Stimulated activated CD8-positive, alpha-beta memory T cell treated with anti-CD3 and anti-CD28 coated beads, Interleukin-7, amount 100 ng/mL, for 24 hours (primary cell): ENCODE measurements at places on chromosomes 5 and 9.

GRCh38 chr5:154288145-154288544, 97.6 kb downstream of the GALNT10 start:
- no peak for DNase-seq

GRCh38 chr5:37056762-37057161, 180.2 kb downstream of the NIPBL start:
- DNase-seq = no peak

DNA sequence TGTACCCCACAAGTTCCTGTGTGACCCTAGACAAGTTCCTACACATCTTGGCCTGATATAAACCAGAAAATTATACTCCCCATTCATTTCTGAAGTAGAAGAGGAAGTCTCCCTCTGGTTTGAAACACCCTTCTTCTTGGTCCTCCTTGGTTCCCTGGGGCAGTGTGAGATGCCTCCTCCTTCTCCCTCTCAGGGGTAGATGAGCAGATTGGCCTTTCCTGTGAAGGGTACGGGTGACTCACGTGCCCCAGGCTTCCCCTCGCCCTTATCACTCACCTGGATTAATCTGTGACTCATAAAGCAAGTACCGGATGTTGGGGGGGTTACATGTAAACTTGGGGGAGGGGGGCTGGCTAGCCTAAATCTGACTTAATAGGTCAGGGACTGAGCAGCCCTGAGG, 11.1 kb upstream of the AQP3 start:
- no peak for DNase-seq

DNA sequence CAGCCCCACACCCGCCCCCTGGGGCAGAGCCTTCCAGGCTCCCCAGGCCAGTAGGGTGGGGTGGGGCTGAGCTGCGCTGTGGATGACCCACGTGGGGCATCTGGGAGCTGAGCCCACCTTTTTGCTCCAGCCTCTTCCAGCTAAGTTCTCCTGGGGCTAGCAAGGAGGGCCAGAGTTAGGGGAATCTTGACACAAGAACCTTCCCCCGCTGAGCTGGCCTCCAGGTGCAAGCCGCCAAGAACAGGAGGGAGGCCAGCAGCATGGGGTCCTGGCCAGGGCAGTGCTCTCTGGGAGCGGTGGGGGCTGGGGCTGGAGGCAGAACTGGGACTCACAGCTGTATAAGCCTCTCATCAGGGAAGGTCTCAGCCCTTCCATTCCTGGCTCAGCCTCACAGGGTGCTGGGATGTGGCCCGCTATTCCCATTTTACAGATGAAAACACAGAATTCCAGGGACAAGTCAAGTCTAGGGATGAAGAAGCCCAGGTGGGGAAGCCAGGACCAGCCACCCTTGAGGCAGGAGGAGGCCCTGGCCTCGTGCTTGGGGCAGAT, 21.5 kb downstream of the SARDH start:
- no peak for DNase-seq

- peak; percentile 24 for DNase-seq
These were observed 5.0 kb downstream of the EBF1 start for GRCh38 chr5:159094745-159095144.

GRCh38 chr5:171307789-171308452, 1.1 kb upstream of the TLX3 start:
- DNase-seq = no peak

GRCh38 chr9:13674926-13675637, 395.6 kb upstream of the MPDZ start:
- DNase-seq = no peak

GRCh38 chr5:172820046-172820767, 13.8 kb upstream of the ERGIC1 start:
- DNase-seq = no peak

DNA sequence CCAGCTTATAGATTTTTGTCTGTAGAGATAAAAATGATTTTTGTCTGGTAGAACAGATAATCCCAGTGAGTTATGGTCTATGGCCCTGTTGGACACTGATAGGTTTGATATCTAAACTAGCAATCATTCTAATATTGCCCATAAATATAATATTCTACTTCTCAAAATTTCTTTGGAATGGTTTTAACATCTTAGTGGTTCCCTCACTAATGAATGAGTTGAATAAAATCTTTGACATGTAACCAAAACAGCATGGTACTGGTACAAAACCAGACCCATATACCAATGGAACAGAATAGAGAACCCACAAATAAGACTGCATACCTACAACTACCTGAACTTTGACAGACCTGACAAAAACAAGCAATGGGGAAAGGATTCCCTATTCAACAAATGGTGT, 219.7 kb downstream of the SEC61B start:
- no peak for DNase-seq
